ENCODE measurements at places on chromosomes 6 and 20.

GRCh38 chr20:667351-668034 lies 8.1 kb downstream of the SCRT2 start:
- DNase-seq, result peak; percentile 64

- DNase-seq, result no peak
Measured at GRCh38 chr6:130128326-130128725, 94.4 kb downstream of the SAMD3 start.

DNA sequence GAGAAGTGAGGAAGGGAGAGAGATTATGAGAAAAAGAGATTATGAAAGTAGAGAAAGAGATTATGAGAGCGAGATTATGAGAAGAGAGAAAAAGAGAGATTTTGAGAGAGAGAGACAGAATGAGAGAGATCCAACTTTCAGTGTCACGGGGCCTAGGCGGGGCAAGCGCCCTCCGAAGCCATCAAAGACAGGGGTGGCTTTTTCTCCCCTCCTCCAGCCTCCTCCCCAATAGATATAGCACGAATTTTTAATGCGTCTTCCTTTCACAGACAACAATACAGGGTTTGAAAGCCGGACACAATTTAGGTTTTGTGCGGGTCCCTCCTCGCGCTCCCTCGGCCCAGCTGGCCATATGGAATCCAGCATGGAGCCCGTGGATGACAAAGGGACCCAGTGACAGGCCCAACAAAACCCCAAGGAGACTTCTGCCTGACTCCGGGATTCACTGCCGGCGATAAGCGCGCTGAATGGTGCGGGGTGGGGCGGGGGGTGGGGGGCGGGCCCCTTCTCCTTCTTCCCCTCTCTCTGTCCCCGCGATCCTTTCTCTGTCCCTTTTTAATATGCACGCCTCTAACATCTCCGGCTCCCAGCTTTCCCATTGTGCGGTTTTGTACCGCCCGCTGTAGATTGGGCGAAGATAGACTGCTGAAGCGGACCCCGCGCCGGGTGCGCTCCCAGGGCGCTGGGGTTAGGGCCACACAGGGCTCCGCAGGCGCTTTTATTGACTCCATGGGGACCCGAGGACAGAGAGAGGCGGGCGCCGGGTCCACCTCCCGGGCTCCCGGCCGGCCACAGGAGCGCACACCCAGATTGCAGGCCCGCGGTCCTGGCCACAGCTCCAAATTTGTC lies 5.4 kb downstream of the NKX2-2 start:
- DNase-seq, result no peak

GRCh38 chr6:146598772-146599405 lies at the start of gene ADGB:
Gene ADGB (plus strand): TSS chr6:146598972. CDS start chr6:146599041, 69 bp downstream.
- DNase-seq, result no peak

GRCh38 chr6:111087871-111088667 lies 766 bp downstream of the SLC16A10 start:
- DNase-seq, result peak; percentile 47

DNA sequence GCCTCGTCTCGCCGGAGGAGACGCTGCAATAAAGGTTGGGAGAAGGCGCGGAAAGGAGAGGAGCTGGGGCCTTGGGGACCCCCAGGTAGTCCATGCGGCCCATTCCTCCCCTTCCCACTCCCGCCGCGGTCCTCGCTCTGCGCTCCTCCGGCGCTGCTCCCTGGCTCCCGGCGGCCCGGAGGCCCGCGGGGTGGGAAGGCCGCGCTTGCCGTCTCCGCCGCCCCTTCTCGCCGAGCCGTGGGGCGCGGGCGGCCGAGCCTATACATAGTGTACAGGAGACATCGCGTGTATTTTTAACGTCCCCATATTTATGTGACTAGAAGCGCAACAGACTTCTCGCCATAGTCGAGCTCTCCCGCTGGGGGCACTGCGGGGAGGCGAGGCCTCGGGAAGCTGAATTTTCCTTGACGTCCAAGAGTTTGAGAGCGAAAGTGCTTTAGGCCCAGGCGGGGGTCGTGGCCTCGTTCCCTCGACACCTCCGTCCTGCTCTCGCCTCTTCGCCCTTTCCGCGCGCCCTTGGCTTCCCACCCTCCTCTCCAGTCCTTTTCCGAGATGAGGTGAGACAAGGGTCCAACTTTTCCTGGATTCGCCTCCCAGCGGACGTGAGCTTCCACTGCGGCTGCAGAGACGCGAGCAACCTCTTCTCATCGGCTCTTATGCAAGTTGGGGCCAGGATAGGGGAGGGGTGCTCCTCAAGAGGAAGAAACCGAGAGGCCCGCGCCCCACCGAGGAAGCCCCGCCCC lies 29.0 kb downstream of the SLC12A5 start:
- DNase-seq, result peak; percentile 9

DNA sequence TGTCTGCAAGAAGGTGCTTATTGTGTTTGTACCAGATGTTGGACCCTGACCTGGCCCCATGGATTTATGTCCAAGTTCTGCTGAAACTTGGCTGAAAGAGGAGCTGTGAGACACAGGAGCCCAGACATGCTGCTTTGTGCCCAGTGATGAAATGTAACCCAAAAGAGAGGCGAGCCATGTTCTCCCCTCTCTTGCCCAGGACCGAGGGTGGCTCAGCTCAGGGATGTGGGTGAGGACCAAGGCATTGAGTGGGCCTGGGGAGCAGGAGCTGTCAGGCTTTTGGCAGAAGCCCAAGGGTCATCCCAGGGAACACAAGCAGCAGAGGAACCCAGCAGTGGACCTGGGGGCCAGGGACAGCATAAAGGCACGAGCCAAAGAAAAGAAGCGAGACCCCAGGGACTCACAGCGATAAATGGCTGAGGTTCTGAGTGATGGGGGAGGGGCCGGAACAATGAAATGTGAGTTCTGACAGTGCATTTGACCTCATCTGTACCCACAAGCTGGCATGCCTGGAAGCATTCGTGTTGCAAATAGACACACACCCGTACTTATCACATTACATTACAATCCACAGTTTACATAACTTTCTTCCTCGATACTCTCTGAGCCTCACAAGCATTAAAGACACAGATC lies 363.4 kb upstream of the JARID2 start:
- DNase-seq, result no peak

DNA sequence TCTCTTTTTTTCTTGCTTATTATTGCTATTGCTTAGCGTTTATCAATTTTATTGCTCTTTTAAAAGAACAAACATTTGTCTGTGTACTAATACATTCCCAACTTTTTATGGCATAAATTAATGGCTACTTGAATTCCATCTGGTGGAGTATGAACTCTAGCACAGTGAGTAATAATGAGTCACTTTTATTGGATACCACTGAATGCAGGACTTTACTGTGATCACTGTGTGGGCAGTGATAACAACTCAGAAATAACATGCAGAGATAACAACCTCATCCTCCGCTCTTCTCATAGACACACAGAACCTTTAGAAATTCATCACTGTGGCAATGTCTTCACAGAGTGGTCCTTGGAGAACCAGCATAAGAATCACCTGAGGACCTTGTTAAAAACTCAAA lies 174.9 kb upstream of the PRND start:
- DNase-seq, result no peak

DNA sequence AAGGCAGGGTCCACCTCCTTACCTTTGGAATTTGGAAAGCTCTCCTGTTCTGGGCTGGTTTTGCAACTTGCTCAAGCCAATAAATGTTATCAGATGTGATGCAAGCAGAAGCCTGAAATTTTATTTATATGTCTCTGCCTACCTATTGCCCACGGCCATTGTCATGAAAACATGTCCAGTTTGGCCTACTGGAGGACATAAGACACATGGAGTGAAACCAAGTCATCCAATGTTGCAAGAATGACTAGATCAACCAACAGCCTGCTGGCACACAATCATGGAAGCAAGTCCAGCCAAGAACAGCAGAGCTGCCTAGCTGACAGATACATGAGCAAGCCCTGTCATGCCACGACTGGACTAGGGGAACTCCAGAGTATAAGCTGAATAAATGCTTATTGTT lies 56.7 kb upstream of the IRAK1BP1 start:
- no peak for DNase-seq

GRCh38 chr6:18997375-18997826 lies 610.3 kb downstream of the RNF144B start:
- DNase-seq, result no peak

DNA sequence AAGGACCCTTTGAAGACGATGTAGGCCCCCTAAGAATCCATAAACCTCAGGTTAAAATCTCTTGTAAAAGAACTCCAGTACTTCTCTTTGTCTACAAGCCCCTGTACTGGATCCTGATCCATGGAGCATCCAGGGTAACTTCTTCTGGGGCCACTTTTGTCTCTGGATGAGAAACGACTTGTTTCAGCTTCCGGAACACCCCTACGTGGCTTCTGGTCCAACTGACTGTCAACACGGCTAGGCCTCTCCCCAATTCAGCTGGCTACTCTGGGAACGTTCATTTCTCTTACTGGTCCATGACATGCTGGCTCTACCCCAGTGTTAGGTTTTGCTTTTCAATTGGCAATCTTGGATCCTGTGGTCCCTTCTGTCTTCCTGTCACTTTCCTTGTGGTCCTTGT lies 198.0 kb downstream of the BACH2 start:
- no peak for DNase-seq

DNA sequence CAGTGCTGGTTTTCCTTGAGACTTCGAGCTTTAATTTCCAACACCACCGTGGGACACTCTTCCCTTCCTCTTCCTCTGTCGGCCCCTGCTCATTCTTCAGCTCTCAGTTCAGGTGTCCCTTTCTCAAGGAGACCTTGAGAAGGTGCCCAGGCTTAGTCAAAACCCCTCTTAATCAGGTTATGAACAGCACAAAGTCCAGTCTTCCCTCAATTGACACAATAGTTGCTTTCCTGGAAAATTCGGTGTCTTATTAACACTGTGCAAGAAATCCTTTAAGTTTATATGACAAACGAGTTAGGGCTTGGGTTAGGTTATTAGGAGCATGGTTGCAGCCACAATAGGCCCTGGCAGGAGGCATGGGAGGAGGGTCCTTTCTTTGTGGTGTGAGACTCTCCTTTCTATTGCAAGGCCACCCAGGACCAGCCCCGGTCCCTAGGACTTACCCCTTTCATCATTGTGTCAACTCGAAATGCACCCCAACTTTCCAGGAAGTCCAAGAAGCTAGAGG lies 1.5 kb upstream of the NSFL1C start:
- no peak for DNase-seq

GRCh38 chr20:33838035-33838864 lies 27.1 kb downstream of the CHMP4B start:
- no peak for DNase-seq

DNA sequence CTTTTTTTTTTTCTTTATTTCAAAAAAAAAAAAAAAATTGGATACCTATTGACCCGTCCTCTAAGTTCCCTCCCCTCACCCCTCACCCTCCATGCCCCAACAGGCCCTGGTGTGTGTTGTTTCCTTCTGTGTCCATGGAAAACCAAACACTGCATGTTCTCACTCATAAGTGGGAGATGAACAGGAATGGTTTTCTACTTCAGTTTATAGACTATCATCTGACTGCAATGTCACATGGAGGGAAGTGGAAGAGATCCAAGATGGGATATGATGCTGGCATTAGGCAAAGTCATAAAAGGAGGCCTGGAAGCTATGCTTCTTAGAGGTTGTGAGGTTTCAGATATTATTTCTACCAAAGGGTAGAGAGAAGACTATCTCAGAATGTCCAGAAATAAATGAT lies 237.5 kb downstream of the MAFB start:
- DNase-seq, result no peak

GRCh38 chr6:31660381-31661261 lies at the start of gene C6orf47:
Gene C6orf47 (minus strand): TSS chr6:31660778. CDS start chr6:31659947, 831 bp downstream.
- DNase-seq, result peak; percentile 71

DNA sequence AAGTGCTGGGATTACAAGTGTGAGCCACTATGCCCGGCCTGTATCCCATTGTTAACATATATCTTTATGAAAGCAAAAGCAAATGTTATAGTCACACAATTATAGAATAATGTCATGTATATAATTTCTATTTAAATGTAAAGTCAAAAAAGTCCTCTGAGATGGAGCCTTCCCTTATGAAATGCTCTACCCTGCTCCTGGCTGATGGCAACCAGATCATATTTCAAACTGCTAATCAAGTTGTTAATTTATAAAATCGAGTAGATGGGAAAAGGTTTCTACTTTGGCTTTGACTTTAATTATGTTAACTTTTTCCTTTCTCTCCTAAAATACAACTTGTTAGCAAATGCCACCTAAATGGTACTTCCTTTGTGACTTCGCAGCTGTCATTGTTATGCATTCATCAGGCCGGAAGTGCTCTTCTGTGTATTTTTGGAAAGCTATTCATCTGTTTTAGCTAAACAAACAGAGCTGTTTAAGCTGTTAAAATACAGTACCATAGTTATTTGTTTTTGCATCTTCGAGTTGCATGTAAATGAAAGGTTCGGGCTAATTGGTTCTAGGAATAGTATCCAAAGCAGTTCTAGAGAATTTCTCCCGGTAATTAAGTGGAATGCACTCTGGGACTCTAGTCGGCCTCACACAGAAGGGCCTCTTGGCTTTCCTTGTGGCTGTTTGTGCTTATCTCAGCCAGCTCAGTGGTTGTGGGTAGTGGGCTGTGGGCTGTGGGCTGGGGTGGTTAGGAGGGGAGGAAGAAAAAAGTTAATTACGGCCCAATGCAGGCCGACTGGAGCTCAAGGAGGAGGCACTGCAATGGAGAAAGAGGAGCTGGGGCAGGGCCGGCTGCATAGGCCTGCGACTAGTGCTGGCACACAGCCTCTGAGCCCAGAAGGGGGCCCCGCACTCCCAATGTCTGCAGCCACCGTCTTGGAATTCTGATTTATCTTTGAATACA lies 34.8 kb downstream of the SLC35D3 start:
- DNase-seq, result no peak

DNA sequence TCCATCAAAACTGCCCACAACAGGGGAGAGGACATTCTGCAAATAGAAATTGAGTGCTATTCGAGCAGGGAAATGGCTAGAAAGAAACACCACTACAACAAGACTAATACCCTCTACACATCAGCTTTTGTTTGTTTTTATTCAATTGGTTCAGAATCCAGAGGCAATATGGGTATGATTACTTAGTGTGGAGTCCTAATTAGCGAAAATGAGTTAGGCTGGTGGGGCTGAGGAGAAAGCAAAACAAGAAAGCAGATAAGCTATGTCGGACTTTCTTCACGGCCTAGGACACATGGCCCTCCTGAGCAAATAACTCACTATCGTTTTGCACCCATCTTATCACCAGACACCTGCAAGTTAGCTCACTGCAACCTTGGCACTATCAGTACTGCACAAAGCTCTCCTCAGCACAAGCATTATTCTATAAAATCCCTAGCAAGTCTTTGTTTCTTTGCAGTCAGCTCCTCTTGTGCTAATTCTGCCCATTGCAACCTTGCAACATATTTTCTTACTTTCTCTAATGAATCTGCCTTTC lies 31.3 kb upstream of the SH3BGRL2 start:
- no peak for DNase-seq

- DNase-seq, result no peak
Measured at GRCh38 chr20:20410678-20411077, 42.8 kb downstream of the INSM1 start.

DNA sequence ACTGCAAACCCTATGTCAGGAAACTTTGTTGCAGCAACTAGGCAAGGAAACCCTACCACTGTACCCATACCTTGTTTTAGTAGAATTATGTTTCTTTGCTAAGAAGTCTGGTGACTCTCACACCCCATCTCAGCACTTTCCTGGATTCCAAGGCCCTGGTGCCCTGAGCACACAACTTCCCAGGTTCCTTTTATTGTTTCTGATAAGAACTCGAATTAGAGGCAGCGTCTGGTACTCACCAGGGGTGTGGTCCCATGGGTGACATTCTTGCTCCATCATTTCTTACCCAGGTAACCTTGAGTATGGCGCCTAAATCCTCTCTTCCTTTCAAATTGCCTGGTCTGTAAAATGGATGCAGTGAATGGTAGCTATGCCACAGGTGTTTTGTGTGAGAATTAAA lies 34.1 kb downstream of the MYB start:
- DNase-seq, result no peak

- DNase-seq, result peak; percentile 11
Measured at GRCh38 chr6:153312634-153313033, 181.6 kb upstream of the RGS17 start.

Data from CD4-positive, alpha-beta T cell treated with Interleukin-2 at 100 ng/mL for 4 hours (primary cell).